Activated CD8-positive, alpha-beta T cell treated with anti-CD3 and anti-CD28 coated beads for 36 hours (primary cell): ENCODE measurements at places on chromosomes 4 and X. TPM values are rescaled to one million over a fixed set of nuclear protein-coding genes. Genes with fewer than 3 reads are reported as not detected.

GRCh38 chr4:94412658-94413038 is 39.1 kb upstream of the PDLIM5 start:
- no peak overlapping the region for H3K27ac ChIP-seq
- H3K27me3 ChIP-seq: peaks cover 12% of the 10 kb centered on the region
- no peaks in the 10 kb centered on the region for H3K4me1 ChIP-seq
- H3K4me3 ChIP-seq: no peak overlapping the region
- DNase-seq: no peak
- no peaks in the 10 kb centered on the region for H3K36me3 ChIP-seq

DNA sequence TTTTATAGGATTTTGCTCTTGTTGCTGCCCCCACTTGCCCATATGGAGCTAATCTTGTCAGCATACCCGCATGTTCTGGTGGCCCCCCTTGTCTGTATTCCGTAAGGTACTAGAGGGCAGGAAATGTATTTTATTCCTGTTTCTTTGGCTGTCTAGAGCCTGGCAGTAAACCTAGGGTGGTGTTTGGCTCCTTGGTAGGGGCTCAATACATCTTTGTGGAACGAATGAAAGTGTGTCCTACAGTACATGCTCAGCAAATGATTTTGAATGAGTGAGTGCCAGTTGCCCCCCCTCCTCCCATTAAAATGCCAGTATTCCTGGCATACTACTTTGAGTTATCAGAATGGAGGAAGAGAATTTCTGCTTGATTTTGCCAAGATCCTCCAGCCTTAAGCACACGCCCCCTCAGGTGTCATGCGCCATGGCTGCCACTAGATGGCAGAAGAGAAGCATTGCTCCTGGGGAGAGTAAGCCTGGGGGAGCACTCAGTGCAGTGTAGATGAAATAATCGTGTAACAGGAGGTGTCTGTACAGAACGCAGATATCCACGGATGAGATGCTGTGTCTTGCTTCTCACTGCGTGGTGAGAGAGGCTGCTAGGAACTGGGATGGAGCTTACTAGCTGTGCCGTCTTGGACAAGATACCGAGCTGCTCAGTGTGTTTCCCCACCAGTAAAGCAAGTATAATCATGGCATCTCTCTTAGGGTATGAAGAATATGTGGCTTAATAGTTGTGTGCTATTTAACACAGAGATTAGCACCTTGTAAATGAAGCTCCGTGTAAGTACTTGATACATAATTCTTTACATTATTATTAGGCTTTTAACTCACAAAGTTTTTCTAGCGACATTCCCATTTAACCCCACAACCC is 17.2 kb upstream of the RNF212 start:
- H3K4me3 ChIP-seq: no peak overlapping the region
- H3K36me3 ChIP-seq: no peaks in the 10 kb centered on the region
- DNase-seq: peak; percentile 72
- H3K27me3 ChIP-seq: peaks cover 3% of the 10 kb centered on the region
- no peaks in the 10 kb centered on the region for H3K4me1 ChIP-seq

DNA sequence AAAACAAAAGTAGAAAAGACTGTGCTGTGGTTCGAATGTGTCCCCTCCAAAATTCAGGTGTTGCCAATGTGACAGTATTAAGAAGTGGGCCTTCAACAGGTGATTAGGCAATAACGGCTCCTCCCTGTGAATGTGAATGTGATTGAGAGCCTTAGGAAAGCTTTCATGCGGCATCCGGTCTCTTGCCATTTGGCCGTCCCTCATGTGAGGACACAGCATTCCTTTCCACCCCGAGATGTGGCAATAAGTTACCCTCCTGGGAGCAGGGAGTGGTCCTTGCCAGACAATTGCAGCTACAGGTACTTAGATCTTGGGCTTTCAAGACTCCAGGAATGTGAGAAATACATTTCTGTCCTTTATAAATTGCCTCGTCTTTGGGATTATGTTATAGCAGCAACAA is 129.3 kb downstream of the CPEB2 start:
- H3K27ac ChIP-seq: no peak overlapping the region
- H3K27me3 ChIP-seq: peaks cover 8% of the 10 kb centered on the region
- DNase-seq: no peak
- H3K4me1 ChIP-seq: no peaks in the 10 kb centered on the region

GRCh38 chr4:56803471-56803870 is 18.0 kb downstream of the SPINK2 start:
- no peak overlapping the region for H3K4me3 ChIP-seq
- H3K27ac ChIP-seq: peak overlapping the region; percentile 16
- DNase-seq: peak; percentile 21
- H3K4me1 ChIP-seq: peaks cover 35% of the 10 kb centered on the region
- H3K27me3 ChIP-seq: no peaks in the 10 kb centered on the region

GRCh38 chr4:85147481-85148076 is 181.1 kb upstream of the WDFY3 start:
- DNase-seq: peak; percentile 30
- no peak overlapping the region for H3K4me3 ChIP-seq
- no peaks in the 10 kb centered on the region for H3K36me3 ChIP-seq
- peaks cover 3% of the 10 kb centered on the region for H3K27me3 ChIP-seq

- no peak overlapping the region for H3K4me3 ChIP-seq
- peaks cover 11% of the 10 kb centered on the region for H3K27me3 ChIP-seq
- H3K4me1 ChIP-seq: no peaks in the 10 kb centered on the region
- H3K36me3 ChIP-seq: no peaks in the 10 kb centered on the region
- H3K27ac ChIP-seq: no peak overlapping the region
Observed at GRCh38 chr4:141346144-141346543, 125.4 kb downstream of the ZNF330 start.

- H3K4me3 ChIP-seq: no peak overlapping the region
- H3K27ac ChIP-seq: no peak overlapping the region
- peaks cover 59% of the 10 kb centered on the region for H3K4me1 ChIP-seq
- H3K27me3 ChIP-seq: no peaks in the 10 kb centered on the region
- no peak for DNase-seq
Observed at GRCh38 chr4:39712819-39713607, 15.1 kb downstream of the UBE2K start.

DNA sequence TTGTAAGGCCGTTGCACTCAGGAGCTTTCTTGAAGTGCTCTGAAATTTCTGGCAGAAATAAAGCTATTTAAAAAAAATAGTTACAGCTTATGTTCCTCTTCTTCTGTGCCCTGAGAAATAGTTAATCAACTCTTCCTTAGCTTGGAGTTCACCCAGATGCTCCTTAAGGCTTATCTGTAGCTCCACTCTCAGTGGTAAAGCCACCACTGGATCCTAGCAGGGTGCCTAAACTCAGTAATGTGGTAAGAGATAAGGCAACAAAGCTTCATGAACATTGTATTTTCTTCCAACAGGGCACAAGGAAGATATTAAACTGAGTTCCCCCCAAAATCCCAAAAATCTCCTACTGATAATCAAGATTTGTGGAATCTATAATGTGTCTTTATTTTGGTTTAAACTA is 299.5 kb downstream of the MAPK10 start:
- no peaks in the 10 kb centered on the region for H3K36me3 ChIP-seq
- H3K4me3 ChIP-seq: no peak overlapping the region
- H3K4me1 ChIP-seq: no peaks in the 10 kb centered on the region
- DNase-seq: no peak
- peaks cover 3% of the 10 kb centered on the region for H3K27me3 ChIP-seq

DNA sequence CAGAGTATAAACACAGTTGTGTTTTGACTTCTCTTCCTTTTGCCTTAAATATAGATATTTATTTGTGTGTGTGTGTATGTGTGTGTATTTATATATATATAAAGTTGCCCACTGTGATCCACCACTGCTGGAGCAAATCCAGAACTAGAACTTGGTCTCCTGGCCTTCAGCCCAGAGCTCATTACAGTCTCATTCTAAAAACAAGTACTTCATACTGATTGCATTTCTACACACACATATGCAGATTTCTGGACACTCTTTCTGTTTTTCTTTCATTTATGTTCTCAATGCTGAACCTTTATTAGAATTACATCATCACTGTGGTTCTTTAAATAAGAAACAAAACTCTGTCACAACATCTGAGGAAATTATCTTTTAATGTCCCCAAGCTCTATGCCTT is 381 bp downstream of the TXK start:
- H3K4me3 ChIP-seq: peak overlapping the region; percentile 90
- H3K27ac ChIP-seq: peak overlapping the region; percentile 99
- H3K36me3 ChIP-seq: peaks cover 62% of the 10 kb centered on the region
- H3K27me3 ChIP-seq: no peaks in the 10 kb centered on the region
- H3K4me1 ChIP-seq: peaks cover 80% of the 10 kb centered on the region

DNA sequence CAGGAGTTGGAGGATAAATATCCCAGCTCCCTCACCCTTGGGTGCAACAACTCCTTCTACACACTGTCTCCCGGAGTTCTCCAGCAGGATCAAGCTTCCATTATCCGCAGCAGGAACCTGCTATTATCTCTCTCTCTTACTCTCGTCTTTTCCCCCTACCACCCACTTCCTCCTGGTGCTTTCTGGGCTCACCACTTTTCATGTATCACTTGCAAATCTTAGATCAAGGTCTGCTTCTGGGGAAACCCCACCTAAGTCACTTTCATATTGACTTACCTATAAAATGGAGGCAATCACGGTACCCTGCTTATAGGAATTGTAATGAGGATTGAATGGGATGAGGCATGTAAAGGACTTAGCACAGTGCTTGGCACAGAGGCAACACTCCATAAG is 589.5 kb downstream of the BCOR start:
- peak; percentile 46 for DNase-seq
- no peak overlapping the region for H3K4me3 ChIP-seq
- H3K4me1 ChIP-seq: peaks cover 25% of the 10 kb centered on the region
- no peaks in the 10 kb centered on the region for H3K27me3 ChIP-seq

DNA sequence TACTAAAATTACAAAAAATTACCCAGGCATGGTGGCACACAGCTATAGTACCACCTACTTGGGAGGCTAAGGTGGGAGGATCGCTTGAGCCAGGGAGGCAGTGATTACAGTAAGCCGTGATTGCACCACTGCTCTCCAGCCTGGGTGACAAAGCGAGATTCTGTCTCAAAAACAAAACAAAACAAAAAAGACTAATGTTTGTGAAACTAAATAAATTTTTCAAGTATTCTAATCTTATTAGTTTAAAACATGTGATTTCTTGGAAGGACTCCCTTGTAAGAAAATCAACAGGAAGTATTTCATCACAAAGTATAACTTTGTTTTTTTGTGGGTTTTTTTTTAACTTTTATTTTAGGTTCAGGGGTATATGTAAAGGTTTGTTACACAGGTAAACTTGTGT is 89.6 kb downstream of the EGF start:
- H3K4me3 ChIP-seq: no peak overlapping the region
- H3K27ac ChIP-seq: no peak overlapping the region
- no peaks in the 10 kb centered on the region for H3K36me3 ChIP-seq
- peaks cover 3% of the 10 kb centered on the region for H3K27me3 ChIP-seq
- DNase-seq: no peak
- peaks cover 2% of the 10 kb centered on the region for H3K4me1 ChIP-seq

GRCh38 chrX:118345045-118345463 is 852 bp upstream of the WDR44 start:
- no peak for DNase-seq
- no peaks in the 10 kb centered on the region for H3K27me3 ChIP-seq
- H3K36me3 ChIP-seq: no peaks in the 10 kb centered on the region
- H3K27ac ChIP-seq: peak overlapping the region; percentile 97
- H3K4me3 ChIP-seq: peak overlapping the region; percentile 91

GRCh38 chr4:18106620-18107019 is 85.1 kb upstream of the LCORL start:
- H3K4me3 ChIP-seq: no peak overlapping the region
- H3K36me3 ChIP-seq: no peaks in the 10 kb centered on the region
- peaks cover 15% of the 10 kb centered on the region for H3K27me3 ChIP-seq

GRCh38 chrX:71938371-71938770 is 27.7 kb downstream of the NHSL2 start:
- no peak overlapping the region for H3K27ac ChIP-seq
- no peaks in the 10 kb centered on the region for H3K4me1 ChIP-seq
- peaks cover 4% of the 10 kb centered on the region for H3K27me3 ChIP-seq
- no peak overlapping the region for H3K4me3 ChIP-seq
- H3K36me3 ChIP-seq: no peaks in the 10 kb centered on the region
- DNase-seq: no peak

GRCh38 chrX:1325515-1326116 is 11.0 kb upstream of the IL3RA start:
- peaks cover 11% of the 10 kb centered on the region for H3K4me1 ChIP-seq
- no peak overlapping the region for H3K27ac ChIP-seq
- peak; percentile 30 for DNase-seq
- H3K27me3 ChIP-seq: peaks cover 13% of the 10 kb centered on the region

DNA sequence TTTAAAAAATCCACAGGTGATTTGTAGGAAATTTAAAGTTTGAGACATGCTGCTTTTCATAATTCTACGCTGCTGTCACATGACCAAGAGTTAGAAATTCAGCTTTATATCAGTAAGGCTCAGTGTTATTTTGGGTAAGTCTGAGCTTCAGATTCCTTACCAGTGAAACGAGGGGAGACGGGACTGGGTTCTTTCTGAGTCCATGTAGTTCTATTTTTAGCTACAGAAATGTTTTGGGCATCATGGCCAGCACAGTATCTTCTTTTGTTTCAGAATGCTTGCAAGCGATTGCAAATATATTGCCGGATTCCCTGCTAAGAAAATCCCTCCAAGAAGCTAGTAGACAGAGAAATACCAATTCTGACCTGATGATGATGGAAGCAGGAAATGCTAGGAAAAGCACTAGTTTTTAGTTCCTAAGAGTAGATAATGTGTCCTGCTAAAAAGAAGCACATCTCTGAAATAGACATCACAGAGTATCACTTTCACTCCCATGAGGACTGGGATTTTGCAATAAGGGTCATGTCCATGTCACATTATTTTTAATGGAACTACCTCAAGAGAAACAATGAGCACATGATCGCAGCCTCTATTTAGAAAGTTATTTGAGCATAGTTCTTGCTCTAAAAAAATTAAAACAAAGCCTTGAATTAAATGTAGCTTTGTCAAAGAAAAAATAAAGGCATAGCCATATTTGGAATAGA is 10.9 kb downstream of the ATP1B4 start:
- no peaks in the 10 kb centered on the region for H3K4me1 ChIP-seq
- H3K4me3 ChIP-seq: no peak overlapping the region
- H3K27me3 ChIP-seq: no peaks in the 10 kb centered on the region

- no peak overlapping the region for H3K27ac ChIP-seq
- no peak overlapping the region for H3K4me3 ChIP-seq
- no peaks in the 10 kb centered on the region for H3K36me3 ChIP-seq
- H3K4me1 ChIP-seq: no peaks in the 10 kb centered on the region
Observed at GRCh38 chr4:15341733-15342300, 86.0 kb upstream of the C1QTNF7 start.

- H3K4me1 ChIP-seq: peaks cover 62% of the 10 kb centered on the region
- no peaks in the 10 kb centered on the region for H3K27me3 ChIP-seq
- no peak for DNase-seq
- H3K27ac ChIP-seq: peak overlapping the region; percentile 83
- H3K36me3 ChIP-seq: peaks cover 59% of the 10 kb centered on the region
Observed at GRCh38 chr4:38129460-38130227, 169.4 kb downstream of the PTTG2 start.

- no peaks in the 10 kb centered on the region for H3K4me1 ChIP-seq
- DNase-seq: no peak
- no peak overlapping the region for H3K27ac ChIP-seq
- H3K27me3 ChIP-seq: no peaks in the 10 kb centered on the region
- H3K36me3 ChIP-seq: no peaks in the 10 kb centered on the region
- no peak overlapping the region for H3K4me3 ChIP-seq
Observed at GRCh38 chrX:82163701-82164100, 961.8 kb downstream of the SH3BGRL start.

- peaks cover 9% of the 10 kb centered on the region for H3K4me1 ChIP-seq
- H3K4me3 ChIP-seq: peak within 1 kb of the TSS; percentile 40
- H3K27me3 ChIP-seq: peaks cover 38% of the 10 kb centered on the region
- no peak within 1 kb of the TSS for H3K27ac ChIP-seq
- DNase-seq: peak; percentile 61
Observed at GRCh38 chr4:114598191-114599121, at the start of gene UGT8. TSS of gene UGT8 (plus strand) at chr4:114598807. CDS start at chr4:114622881, 24,074 bp downstream.

Gene CT45A1
- not detected for total RNA-seq

Gene SLC10A6
- total RNA-seq: not detected

Gene BMPR1B
- not detected for total RNA-seq

Gene SRPX2
- not detected for total RNA-seq

Gene IL13RA1
- total RNA-seq: 0.18 TPM

Gene KLHL34
- 0.47 TPM for total RNA-seq

Gene GSX2
- not detected for total RNA-seq

Gene KLB
- not detected for total RNA-seq

Gene YIPF7
- not detected for total RNA-seq
